ENCODE measurements at places on chromosomes 7 and 10.

GRCh38 chr10:89304446-89304845, 2.6 kb downstream of the IFIT2 start:
- no peak for DNase-seq

- no peak for DNase-seq
Measured at GRCh38 chr10:58955615-58956014, 220.8 kb upstream of the PHYHIPL start.

GRCh38 chr7:4233621-4234497, 448.2 kb upstream of the FOXK1 start:
- no peak for DNase-seq

DNA sequence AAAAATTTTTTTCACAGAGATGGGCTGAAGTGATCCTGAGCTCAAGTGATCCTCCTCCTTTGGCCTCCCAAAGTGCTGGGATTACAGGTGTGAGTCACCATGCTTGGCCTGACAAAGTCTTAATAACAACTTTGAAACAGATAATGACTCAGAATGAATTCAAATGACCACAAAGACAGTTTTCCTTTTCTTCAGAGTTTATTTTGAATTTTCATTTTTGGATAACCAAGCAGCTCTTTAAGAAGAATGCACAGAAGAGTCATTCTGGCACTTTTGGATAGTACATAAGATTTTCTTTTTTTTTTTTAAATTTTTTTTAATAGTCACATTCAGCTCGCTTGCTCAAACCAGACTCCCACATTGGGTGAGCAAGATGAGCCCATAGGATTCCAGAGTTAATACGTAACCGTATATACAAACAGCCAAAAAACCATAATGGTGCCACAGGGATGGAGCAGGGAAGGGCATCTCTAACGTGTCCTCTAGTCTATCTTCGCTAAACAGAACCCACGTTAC, 43.0 kb upstream of the NMT2 start:
- DNase-seq: no peak

- no peak for DNase-seq
Measured at GRCh38 chr7:39069031-39069430, 91.3 kb downstream of the POU6F2 start.

DNA sequence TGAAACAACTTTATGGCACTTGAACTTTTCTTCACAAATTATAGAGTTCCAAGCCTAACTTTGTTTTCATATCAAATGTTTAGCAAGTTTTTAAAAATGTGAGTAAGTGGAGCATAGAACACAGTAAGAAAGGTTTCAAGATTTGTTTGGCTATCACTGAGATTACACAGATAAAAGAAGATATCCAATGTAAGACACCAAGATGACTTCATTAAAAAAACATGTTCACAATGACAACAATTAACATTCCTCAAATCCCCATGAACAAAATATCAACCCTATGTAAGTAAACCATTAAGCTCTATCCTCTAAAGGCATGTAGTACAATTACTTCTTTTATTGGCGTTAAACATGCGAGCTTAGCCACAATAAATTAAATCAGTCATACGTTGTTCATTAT, 129.7 kb downstream of the RELN start:
- DNase-seq: no peak

DNA sequence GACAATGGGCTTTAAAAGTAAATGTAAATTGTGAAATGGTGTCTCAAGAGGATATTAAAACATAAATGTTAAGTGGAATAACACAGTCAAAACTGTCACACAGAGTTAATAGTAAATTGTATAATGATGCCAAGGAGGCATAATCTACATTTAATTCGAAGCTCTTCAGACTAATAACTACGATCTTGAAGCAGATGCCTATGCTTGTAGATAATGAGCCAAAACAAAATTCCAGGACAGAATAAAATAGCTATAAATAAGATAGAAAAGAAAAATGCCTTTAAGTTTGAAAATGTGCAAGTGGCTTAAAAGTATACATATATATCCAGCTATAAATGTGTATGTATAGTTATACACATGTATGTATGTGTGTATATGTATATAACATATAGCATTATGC, 17.5 kb downstream of the TWIST1 start:
- DNase-seq: no peak
